ENCODE measurements at places on chromosomes 5 and 9.
A peak's percentile ranks its signal among the peaks of the same experiment; 100 is the strongest.

DNA sequence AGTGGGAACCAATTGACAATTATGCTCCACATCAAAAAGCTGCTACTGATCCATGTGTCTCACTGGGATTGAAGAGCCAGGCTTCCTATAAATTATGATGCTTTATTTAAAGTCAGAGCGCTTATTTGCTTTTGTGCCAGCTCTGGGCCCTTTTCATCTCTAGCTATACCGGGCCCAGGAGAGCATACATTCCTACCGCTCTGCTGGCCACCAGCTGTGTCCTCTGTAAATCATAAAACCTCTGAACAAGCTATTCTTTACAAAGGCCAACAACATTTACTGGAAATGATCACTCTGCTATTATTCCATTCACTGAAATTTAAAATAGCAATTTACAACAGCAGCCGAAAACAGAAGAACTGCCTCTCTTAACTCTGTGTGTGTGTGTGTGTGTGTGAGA is 86.6 kb downstream of the ZNF608 start:
- DNase-seq: no peak

DNA sequence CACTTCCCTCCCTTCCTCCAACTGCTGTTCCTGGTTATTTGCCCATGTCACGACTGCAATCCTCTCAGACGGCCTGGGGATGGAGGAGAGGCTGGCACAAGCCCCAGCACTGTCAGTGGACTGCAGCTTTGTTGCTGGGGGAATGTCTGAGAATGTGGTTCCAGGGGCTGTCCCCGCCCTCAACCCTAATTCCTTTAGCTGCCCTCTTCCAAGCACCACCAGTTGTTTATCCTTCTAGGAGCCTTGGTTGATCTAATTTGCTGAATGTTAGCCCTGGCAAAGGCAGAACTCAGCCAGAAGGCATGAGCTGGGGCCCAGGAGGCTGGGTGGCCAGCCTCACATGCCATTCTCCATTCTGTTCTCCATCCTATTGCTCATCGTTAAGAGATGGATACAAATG is 51.6 kb downstream of the ADAM19 start:
- peak; percentile 15 for DNase-seq

GRCh38 chr9:101465326-101465915 is 29.8 kb upstream of the ALDOB start:
- peak; percentile 77 for DNase-seq

DNA sequence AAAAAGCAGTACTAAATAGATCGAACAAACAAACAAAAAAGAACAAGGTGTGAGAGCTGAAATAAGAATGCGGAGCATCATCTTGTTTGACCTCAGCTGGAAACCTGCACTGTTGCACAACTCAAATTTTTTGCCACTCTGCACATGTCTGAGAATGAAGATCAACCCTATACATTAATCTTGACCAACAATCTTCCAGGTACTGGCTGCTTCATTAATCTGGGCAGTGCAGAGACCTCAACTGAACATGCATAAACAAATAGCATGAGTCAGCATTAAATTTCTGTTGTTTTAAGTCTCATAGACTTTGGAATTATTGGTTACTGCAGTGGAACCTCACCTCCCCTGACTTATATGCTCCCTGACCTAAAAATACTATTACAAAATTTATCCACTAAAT is 114.6 kb upstream of the FTMT start:
- no peak for DNase-seq

- no peak for DNase-seq
These were observed 48.4 kb downstream of the ADAMTS16 start for GRCh38 chr5:5188376-5189050.

DNA sequence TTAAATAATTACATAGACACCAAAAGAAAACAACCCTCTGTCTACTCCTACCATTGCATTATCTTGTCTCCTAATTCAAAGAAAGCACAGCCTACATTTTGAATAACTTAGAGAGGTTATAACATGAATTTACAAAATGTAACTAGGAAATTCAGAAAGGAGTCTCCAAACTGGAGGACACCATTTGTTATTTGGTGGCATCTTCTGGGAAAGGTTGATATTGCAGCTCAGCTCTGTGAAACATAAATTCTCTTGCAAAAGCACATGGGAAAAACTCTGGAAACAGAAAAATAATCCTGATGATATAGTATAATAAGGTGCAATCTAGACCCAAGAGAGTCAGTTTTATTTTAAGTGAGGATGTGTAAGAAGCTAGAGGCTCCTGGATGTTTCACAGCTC is 215.3 kb downstream of the MLLT3 start:
- no peak for DNase-seq

GRCh38 chr9:76271755-76272154 is 122.5 kb downstream of the RFK start:
- no peak for DNase-seq

GRCh38 chr5:561408-561807 is 37.2 kb upstream of the SLC9A3 start:
- DNase-seq: no peak

GRCh38 chr5:179232091-179232735 is 113.0 kb downstream of the ADAMTS2 start:
- no peak for DNase-seq

- no peak for DNase-seq
These were observed 100.9 kb downstream of the MRPL36 start for GRCh38 chr5:1698589-1699316.

- DNase-seq: no peak
These were observed 4.5 kb downstream of the MAPK9 start for GRCh38 chr5:180287404-180287803.

- peak; percentile 20 for DNase-seq
These were observed 30.3 kb downstream of the TYRP1 start for GRCh38 chr9:12723409-12724028.

- no peak for DNase-seq
These were observed 49.7 kb downstream of the ACTBL2 start for GRCh38 chr5:57432876-57433275.

DNA sequence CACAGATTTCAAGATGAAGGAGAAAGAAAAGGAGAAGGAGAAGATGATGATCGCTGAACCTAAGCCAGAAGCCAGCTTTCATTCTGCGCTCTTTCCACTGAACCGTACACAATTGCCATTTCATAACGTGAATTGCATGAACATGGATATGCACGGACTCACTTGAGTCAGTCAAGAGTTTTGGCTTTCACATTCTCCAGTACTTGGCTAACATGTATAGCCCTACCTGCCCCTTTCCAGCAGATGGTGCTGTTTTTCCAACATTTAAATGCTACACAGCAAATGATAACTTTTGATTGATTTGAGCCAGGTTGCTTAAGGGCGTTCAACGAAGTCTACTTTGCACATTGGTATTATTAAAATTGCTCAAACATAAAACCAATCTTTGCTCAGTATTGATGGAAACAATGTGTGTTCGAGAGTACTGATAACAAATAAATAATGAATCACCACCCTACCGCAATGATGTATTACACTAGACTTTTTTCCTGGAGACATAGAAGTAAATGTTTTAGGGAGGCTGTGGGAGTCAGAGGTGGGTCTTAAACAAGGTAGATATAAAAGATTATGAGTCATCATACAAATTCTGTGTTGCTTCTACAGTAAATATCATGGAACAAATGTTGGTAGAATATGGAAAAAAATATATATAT is 196.4 kb downstream of the TRPM3 start:
- DNase-seq: peak; percentile 77

- peak; percentile 63 for DNase-seq
These were observed 1.8 kb downstream of the IL6ST start for GRCh38 chr5:55993013-55993412.

- no peak for DNase-seq
These were observed 137.3 kb upstream of the KIF2A start for GRCh38 chr5:62168506-62169281.

GRCh38 chr5:142934051-142934762 is 164.0 kb downstream of the ARHGAP26 start:
- DNase-seq: no peak

GRCh38 chr5:139443831-139444453 is 4.6 kb upstream of the DNAJC18 start:
- DNase-seq: no peak

GRCh38 chr9:101367323-101367722 is 17.5 kb downstream of the BAAT start:
- no peak for DNase-seq

- no peak for DNase-seq
These were observed 7.5 kb upstream of the CRB2 start for GRCh38 chr9:123348317-123348992.

DNA sequence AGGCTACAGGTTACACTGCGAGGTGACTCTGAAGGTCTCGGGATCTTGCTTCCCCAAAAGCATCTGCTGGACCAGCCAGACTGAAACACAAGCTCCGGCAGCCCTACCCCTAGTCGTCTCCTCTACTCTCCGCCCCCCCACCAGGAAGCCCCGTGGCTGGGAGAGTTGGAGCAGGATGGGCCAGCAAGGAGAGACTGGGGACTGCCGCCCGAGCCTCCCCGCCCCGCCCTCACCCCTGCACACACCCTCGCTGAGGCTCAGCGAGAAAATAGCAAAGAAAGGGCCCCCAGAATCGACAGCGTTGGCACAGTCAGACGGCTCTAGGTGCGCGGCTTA is 1.3 kb downstream of the TRIM7 start:
- DNase-seq: no peak

- DNase-seq: no peak
These were observed 6.9 kb upstream of the RIC1 start for GRCh38 chr9:5622016-5622415.

- no peak for DNase-seq
These were observed 6.9 kb downstream of the IL17B start for GRCh38 chr5:149372076-149372795.

- DNase-seq: no peak
These were observed 128.3 kb downstream of the HSD17B3 start for GRCh38 chr9:96173640-96174039.

DNA sequence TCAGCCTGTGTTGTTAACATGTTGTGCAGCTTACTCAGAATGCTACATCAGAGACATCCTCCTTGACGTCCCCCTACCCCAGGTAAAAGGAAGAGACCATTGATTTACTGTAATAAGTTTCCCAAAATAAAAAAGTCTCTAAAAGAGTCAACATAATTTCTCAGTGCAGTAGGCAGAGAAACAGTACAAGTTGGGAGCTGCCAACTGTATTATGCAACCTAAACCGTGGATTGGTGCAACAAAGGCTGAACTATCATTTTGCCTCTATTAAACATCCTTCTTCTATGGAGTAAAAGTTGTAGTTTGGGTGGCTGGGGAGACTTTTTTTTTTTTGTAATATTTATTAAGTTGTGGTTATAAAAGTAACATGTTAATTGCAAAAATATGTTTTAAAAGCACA is 208.0 kb downstream of the NR3C1 start:
- DNase-seq: no peak

DNA sequence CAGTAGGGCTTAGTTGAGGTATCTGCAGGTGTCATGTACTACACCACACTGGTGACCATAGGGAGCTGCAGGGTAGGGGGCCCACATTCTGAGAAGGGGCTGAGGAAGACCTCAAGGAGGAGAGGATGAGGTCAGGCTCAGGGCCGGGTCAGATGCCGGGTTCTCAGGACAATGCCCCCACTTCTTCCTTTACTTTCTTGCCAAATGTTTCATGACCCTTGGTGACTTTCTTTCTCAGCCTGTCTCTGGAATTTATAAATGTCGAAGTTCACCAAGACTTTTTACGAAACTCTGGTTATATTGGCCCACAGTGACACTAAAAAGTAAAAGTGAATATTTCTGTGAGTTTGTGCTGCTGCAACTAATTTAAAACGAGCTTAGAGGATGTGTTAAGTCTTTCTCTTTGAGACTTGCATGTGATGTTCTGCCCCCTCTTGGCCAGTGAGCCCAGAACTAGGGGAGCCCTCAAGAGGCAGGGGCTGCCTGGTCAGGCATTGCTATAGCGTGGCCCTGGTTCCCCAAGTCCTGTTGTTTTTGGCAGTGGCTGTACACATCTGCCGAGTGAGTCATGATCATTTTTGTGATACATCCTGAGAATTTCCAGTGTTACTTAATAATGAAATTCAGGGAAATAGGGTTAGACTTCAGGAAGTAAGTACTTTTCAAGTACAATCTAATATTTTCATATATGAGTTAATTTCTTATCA is 11.2 kb downstream of the ACO1 start:
- no peak for DNase-seq

- no peak for DNase-seq
These were observed 351.9 kb downstream of the NFIB start for GRCh38 chr9:13962006-13962405.

- DNase-seq: peak; percentile 63
These were observed 70.7 kb upstream of the RNF38 start for GRCh38 chr9:36470643-36471290.

GRCh38 chr5:71976449-71976848 is 130.8 kb upstream of the MAP1B start:
- no peak for DNase-seq

GRCh38 chr5:40386289-40386688 is 293.4 kb upstream of the PTGER4 start:
- DNase-seq: no peak

DNA sequence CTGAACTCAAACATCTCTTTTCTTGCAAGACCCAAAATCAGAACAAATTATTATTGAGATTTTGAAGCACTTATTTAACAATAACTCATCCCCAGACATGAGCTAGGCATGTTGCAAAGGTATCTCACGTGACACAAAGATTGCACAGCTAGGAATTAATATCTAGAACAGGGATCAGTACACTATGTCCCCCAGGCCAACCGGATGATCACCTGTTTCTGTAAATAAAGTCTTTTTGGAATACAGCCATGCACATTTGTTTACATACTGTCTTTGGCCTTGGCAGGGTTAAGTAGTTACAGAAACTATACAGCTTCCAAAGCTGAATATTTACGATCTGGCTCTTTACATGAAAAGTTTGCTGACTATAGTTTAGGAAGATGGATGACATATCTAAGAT is 287.7 kb downstream of the ACTL7B start:
- no peak for DNase-seq

GRCh38 chr5:1292139-1292538 is 2.7 kb downstream of the TERT start:
- DNase-seq: no peak

DNA sequence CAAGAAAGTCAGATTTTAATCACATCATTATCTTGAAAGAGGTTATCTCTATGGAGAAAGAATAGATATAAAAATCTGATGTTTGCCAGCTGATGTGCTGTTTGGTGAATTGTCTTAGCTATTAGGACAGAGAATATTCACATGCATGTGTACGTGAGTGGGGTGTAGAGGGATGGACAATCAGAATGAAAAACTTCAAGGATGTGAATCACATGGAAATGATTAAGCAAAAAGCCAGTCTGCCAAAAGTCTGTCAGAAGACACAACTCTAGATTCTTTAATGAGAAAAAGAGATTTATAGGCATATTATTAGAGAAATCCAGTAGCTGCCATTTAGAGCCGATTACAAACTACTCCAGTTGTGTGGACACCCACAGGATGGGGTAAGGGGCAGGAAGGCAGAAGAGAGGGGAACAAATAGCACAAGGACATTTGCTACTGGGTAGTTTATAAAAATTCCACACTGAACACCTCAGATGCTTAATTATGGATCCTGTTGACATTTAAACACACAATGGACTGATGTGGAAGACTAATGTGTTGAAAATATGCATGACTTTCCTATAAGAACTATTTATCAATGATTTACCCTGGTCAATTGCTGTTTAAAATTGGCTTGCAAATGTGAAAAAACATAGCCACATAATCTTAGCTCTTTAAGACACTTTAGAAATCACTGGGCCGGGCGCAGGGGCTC is 127.4 kb downstream of the PTTG1 start:
- no peak for DNase-seq

- DNase-seq: peak; percentile 42
These were observed 86.2 kb downstream of the PTPN3 start for GRCh38 chr9:109411798-109412352.
